ENCODE measurements at places on chromosomes 16 and 17.

DNA sequence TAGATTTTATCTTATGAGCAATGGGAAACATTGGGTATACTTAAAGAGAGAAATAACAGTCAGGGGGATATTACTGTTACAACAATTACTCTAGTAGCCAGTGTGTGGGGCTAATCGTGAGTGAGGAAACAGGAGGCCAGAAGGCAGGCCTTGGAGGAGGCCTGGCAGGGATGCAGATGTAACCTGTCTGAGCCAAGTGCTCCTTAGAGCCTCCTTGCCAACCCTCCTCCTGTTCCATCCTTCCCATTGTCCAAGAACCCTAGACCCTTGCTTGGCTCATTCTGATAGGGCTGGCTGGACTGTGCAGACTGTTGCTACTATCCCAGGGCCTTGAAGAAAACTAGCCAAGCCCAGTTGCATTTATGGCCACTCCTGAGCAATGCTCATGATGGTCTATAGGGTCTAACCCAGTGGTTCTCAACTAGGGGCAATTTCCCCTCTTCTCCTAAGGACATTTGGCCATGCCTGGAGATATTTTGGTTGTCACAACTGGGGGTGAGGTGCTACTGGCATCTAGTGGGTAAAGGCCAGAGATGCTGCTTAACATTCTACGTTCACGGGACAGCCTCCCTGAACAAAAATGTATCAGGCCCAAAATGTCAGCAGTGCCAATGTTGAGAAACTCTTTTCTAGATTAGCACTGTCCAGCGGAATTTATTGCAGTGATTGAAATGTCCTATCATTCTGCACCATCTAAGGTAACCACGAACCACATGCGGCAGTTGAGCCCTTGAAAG is 24.4 kb upstream of the WSCD1 start:
- DNase-seq = no peak

GRCh38 chr16:65394281-65394680 is 272.4 kb upstream of the CDH11 start:
- no peak for DNase-seq

GRCh38 chr16:56874800-56875199 is 9.8 kb downstream of the SLC12A3 start:
- DNase-seq = no peak

DNA sequence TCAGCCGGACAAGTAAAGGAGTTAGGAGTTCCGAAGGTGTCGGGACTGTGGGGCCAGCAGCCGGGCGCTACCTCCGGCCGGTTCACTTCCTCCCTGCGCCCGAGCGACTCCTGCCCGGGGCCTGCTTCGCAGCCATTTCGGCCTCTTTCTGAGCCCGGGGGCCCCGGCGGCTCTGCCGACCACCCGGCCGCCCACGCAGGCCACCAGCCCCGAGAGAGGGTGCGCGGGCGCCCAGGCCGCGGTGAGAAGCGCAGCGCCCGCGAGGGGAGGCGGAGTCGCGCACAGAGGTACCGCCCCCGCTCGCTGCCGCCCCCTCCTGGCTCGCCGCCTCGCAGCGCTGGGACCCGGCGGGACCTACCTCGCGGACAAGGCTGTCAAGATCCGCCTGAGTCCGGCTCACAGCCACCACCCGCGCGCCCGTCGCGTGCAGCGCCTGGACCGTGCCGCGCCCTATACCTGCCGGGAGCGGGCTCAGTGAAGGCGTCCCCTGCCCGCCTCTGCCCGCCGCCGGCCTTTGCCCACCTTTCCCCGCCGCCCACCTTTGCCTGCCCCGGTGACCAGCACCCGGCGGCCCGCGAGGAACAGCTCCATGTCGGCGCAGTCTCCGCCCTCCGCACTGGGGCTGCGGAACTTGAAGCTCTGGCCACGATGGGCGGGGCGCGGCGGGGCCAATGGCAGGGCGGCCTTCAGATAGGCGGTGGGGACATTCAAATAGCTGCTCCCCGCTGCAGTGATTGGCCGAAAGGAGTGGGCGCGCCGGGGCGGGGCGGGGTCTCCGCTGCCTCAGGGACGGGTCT is at the start of gene DCXR:
TSS of gene DCXR (minus strand) at position 606 of the 797 bp plus-strand sequence. CDS start at position 591, 15 bp downstream.
- peak; percentile 99 for DNase-seq

DNA sequence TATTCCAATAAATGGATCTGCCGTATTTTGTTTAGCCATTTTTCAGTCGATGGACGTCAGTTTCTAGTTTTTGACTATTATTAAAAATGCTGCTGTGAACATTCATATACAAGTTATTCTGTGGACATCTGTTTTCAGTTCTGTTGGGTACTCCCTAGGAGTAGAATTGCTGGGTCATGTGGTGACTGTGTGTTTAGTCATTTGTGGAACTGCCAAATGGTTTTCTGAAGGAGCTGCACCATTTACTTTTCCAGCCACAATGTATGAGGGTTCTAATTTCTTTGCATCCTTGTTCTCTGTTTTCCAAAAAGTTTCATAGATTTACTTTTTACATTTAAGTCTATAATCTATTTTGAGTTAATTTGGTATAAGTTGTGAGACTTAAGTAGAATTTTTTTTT is 29.5 kb downstream of the CYLD start:
- DNase-seq = no peak

GRCh38 chr16:2042986-2043666 is 4.5 kb downstream of the NTHL1 start:
- no peak for DNase-seq

DNA sequence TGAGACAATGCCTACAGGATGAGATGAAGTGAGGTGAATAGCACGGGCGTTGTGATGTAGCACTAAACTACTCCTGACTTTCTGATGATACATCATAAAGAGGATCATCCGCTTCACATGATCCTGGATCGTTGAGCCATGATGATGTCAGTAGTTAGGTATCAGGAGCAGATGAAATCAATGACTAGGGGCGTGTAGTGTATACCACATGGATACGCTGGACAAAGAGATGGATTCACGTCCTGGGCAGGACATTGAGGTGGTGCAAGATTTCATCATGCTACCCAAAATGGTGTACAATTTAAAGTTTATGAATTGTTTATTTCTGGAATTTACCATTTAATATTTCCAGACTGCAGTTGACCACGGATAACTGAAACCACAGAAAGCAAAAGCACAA is 156.6 kb downstream of the ANKFN1 start:
- no peak for DNase-seq

GRCh38 chr16:81449899-81450608 is 5.4 kb downstream of the CMIP start:
- DNase-seq = no peak

DNA sequence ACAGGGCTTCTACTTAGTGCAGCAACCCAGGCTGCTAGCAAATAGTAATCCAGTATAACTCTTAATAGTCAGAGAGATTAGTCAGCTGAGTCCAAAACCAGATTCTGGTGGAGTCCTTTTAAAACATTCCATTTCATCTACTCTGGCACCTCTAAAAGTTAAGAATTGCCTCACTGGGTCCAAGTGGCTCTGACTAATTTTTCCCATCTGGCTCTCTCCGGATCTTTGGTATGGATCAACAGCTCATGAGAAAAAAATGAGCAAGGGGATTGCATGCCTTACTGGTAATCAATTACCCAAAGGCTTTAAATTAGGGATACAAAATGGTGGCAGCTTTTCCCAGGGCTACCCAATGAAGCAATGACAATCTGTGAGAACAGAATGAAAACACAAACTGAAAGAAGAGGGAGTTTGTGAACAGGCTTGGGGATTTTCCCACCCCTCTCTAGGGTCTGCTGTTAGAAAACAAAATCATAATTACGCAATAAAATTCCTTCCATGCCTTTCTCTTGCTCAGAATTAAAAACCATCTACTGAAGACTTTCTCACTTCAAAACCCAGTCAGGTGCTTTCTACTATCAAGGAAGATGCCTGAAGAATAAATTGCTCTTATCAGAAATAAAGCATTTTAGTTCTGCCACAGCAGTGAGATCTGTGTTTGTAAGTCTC is 84.6 kb upstream of the PMFBP1 start:
- no peak for DNase-seq

- DNase-seq = no peak
Measured at GRCh38 chr16:55297062-55297909, 26.7 kb upstream of the IRX6 start.

DNA sequence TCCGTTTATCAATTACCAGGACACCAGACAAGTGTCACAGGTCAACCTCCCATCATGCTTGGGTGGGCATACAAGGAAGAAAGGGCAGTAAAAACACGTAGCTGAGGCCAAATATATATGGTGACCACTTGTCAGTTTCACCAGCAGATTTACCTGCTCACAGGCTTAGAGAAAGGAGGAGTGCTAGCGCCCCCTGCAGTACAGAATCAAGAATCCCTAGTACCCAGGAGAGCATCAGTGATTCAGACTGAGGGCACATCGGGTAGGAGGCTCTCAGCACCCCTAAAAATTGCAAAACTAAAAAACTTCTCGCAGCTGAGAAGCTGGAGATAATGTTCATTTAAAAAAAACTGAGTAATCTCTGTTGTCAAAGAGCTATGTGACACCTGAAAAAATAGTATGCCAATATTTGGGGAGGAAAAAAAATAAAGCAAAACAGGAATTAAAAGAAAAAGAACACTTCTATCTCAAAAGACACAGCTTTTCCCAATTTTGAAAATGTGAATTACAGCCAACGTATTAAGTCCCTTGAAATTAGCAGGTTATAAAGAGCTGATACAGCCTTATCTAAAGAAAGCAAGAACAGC is 21.2 kb upstream of the MON1B start:
- DNase-seq = no peak

DNA sequence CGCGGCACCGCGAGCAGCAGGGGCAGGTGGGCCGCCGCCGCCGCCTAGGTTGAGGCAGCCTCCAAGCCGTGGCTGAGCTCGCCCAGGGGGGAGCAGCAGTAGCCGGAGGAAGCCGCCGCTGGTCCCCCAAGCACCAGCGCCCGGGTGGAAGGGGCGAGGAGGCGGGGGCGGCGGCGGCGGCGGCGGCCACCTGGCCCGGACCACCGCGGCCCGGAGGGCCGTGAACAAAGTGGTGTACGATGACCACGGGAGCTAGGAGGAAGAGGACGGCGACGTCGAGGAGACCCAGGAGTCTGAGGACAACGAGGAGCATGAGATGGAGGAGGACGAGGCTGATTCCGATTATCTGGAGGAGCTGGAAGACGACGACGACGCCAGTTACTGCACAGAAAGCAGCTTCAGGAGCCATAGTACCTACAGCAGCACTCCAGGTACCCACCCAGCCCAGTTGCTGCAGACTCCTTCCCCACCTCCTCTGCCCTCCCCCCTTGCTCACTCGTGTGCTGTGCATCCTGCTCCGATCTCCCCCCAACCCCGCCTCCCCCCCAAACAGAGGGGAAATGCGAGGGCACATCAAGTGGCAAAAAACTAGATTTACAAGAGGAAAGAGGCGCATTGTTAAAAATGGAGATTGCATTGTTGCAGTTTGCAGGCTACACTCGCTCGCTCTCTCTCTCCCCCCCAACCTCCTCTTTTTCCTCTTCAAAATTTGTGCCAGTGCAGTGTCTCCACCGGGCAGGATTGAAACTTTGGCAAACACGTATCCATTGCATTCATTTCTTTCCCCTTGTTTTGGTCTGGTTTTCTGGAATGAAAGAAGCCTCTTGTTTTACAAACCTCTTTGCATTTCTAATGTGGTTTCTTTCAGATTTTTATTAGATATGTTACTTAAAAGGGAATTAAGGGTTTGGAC is 41.8 kb upstream of the AMZ2 start:
- DNase-seq = no peak

DNA sequence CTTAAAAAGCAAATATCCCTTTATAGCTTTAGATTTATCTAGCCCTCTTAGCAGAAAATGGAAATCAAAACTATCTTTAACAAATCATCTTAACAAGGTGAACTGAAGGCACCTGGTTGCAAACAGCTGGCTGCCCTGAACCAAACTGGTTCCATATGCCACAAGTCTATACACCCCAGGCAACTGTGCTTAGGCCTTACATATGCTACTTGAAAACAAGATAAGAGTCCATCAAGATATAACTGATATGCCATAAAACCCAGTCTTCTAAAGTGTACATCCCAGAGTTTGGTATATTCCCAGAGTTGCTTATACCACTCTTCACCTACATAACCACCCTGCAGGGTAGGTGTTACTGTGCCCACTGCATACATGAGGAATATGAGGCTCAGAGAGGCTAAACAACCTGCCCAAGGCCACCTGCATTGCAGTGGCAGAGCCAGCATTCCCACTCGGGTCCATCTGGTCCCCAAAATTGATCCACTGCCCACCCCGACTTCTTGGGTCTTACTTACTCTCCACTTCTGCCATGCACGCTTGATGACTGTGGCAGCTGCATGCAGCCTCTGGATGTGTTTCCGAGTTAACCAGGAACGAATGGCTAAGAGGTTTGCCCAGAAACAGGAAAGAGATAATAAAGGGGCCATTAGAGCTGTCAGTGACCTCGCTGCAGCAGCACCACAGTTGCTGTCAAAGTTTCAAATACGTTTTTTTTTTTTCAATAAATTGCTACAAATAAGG is 12.2 kb downstream of the ZNHIT3 start:
- no peak for DNase-seq

DNA sequence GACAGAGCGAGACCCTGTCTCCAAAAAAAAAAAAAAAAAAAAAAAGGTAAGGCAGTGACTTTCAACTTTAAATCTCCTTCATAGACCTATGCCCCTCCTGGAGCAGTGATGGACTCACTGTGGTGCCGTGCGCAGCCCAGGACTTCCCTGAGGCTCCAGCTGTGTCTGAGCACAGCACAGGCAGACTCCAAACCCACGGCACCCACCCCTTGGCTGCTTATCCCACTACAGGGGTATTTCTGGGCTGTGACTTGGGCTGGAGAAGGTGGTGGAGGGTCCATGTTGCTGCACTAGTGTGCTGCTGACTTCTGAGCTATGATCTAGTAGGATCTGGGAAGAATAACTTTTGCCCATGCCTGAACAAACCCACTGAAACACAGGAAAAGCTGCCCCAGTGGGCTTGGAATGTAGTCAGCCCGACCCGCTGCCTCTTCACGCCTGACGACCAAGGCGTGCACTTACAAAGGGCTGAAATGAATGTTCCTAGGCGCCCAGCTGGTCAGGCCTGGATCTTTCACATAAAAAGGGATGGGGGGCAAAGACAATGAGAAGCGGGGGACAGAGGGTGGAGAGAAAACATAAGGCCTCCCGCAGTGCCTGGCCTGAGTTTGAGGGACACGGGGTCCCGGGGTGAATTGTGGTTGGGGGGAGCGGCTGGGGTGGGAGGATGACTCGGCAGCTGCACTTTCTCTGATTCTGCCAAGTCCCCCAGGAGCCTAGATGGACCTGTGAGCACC is 83.0 kb downstream of the IRF8 start:
- DNase-seq = no peak

- DNase-seq = no peak
Measured at GRCh38 chr16:13113741-13114140, 212.3 kb downstream of the SHISA9 start.

GRCh38 chr16:22291860-22292318 is 5.3 kb upstream of the POLR3E start:
- DNase-seq = no peak

DNA sequence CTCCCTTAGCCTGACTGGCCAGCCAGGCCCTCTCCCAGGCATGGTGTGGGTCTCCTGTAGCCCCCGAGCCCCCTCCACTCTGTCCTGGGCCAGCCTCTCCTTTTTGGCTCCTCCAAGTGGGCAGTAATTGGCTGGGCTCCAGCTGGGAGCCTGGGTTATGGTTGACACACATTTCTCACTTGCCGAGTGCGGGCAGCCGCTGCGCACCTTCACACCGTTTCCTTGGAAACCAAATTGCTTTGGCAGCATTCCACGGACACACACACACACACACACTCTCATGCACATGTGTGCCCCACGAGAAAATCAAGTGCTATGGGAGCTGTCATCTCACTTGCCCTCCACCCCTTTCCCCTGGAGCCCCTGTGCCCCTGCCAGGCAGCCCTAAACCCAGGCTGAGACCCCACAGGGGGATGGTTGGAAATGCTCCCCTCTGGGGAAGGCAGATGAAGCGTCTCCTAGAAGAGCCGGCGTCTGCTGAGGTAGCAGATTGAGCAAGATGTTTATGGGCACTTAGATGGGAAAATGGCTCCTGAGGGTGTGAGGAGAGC is 402.7 kb upstream of the TNRC6C start:
- DNase-seq = no peak
